ENCODE measurements at places on chromosomes 1 and 21. TPM values are rescaled to one million over a fixed set of nuclear protein-coding genes. Genes with fewer than 3 reads are reported as not detected.

- H3K27ac ChIP-seq: peak overlapping the region; percentile 88
- H3K4me3 ChIP-seq: no peak overlapping the region
- DNase-seq: peak; percentile 40
- H3K4me1 ChIP-seq: peaks cover 24% of the 10 kb centered on the region
- no peaks in the 10 kb centered on the region for H3K27me3 ChIP-seq
- H3K36me3 ChIP-seq: no peaks in the 10 kb centered on the region
Measured at GRCh38 chr1:235708390-235708962, 58.9 kb upstream of the GNG4 start.

DNA sequence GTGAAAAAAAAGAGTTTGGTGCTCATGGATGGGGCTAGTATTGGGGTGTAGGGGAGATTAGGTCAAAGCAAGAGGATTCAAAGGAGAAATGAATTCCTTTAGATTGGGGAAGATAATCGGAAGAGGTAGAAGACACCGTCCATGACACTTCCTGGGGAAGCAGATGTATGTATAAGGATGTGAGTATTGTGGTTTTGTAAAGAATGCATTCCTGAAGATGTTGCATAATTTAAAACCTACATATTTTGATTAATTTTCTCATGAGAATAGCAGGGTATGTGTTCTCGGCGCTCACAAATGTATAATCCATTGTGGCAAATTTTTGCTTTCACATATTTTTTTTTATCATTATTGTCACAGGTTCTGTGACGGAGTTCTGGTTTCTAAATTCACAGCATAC lies 5.5 kb upstream of the LGALS8 start:
- no peaks in the 10 kb centered on the region for H3K36me3 ChIP-seq
- no peak overlapping the region for H3K27ac ChIP-seq
- no peaks in the 10 kb centered on the region for H3K27me3 ChIP-seq
- peaks cover 19% of the 10 kb centered on the region for H3K4me1 ChIP-seq

DNA sequence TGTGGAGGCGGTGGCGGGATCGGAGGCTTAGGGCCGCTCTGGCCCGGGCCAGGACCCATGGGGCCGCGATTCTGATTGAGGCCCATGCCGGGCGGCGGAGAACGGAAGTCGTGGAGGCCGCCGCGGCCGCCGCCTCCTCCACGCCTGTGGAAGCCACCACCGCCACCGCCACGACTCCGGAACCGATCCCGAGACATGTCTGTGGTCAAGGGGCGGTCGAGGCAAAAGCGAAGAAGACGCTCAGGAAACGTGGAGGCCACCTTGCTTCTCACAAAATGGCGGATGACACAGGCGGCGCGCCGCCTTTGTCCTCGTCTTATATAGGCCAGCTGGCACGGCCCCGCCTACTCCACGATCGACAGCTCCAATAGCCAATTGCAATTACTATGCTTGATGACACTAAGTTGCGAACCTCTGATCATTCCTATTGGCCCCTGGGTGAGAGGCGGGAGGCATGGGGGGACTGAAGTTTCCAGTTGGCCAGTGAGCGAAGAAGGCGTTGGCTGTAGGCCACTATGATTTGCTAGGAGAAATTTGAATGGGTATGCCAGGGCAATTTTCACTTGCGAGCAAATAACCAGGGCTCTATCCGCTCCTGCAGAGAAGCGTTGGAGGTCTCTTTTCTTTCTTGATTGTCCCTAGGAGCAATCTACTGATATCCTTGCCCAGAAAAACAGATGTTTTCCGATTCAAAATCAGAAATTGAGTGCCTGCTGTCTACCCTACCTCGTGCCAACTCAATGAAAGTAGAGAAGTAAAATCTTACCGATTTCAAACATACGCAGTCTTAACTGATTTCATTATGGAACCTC lies at the start of gene SFPQ:
TSS of gene SFPQ (minus strand) at position 293 of the 812 bp plus-strand sequence. CDS start at position 197, 96 bp downstream.
- H3K27ac ChIP-seq: peak within 1 kb of the TSS; percentile 90
- H3K4me3 ChIP-seq: peak within 1 kb of the TSS; percentile 85
- H3K4me1 ChIP-seq: peaks cover 18% of the 10 kb centered on the region
- peaks cover 35% of the 10 kb centered on the region for H3K36me3 ChIP-seq

- no peaks in the 10 kb centered on the region for H3K36me3 ChIP-seq
- no peak overlapping the region for H3K27ac ChIP-seq
- no peaks in the 10 kb centered on the region for H3K4me1 ChIP-seq
- H3K4me3 ChIP-seq: no peak overlapping the region
- no peaks in the 10 kb centered on the region for H3K27me3 ChIP-seq
Measured at GRCh38 chr1:55981010-55981650, 598.2 kb downstream of the PLPP3 start.

DNA sequence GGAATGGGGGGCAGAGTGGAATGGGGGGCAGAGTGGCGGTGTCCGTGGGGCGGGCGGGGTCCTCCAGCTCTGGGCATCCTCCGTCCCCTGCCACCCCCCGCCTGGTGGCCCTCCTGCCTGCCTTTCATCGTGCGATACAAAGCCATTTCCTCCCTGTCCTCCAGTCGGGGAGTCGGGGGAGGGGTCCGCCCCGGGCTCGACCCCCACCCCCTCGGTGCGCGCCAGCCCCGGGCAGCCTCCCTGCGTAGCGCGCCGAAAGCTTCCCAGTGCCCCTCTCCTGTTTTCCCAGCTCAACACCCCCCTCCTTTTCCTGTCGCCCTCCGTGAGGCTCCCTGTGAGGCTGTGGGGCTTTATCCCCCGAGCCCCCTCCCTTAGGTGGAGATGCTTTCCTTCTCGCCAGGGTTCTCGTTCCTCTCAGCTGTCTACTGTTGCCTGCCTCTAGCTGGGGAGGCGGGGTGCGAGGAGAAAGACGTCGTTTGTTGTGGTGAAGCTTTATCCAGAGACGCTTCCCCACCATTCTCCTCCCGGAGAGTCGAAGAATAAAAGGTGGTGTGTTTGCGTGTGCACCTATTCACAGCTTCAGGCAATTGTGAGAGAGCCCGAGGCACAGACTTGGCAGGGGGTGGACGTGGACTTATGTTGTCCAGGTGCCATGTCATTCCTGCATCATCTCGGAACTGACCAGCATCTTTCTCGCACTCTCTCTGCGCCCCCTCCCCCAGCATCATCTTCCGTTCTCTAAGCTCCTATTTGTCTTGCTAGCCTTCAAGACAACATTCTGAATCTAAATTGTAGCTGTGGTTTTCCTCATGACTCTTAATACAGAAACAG lies 848 bp downstream of the DNM3 start:
- H3K36me3 ChIP-seq: no peaks in the 10 kb centered on the region
- no peaks in the 10 kb centered on the region for H3K27me3 ChIP-seq
- H3K4me3 ChIP-seq: peak overlapping the region; percentile 74
- H3K27ac ChIP-seq: no peak overlapping the region
- no peaks in the 10 kb centered on the region for H3K4me1 ChIP-seq

DNA sequence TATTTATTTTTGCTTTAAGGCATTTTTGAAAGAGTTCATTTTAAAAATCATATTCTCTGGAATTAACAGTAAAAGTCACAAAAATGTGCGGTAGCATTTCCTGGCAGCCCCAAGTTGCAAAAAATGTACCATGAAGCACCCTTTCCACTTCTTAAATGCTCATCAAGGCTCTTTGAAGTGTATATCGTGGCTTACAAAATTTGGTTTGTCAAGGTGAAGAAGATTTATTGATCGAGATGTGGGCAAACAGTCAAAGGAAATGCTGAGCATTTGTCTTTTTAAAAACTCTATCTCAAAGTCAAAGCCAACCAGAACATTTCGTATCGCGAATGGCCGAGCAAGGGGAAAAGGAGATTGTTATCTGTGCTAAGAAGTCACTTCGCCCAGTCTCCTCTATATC lies 277.5 kb upstream of the KAZN start:
- H3K27ac ChIP-seq: no peak overlapping the region
- H3K4me1 ChIP-seq: peaks cover 9% of the 10 kb centered on the region
- no peak for DNase-seq
- no peak overlapping the region for H3K4me3 ChIP-seq
- peaks cover 1% of the 10 kb centered on the region for H3K27me3 ChIP-seq
- no peaks in the 10 kb centered on the region for H3K36me3 ChIP-seq

DNA sequence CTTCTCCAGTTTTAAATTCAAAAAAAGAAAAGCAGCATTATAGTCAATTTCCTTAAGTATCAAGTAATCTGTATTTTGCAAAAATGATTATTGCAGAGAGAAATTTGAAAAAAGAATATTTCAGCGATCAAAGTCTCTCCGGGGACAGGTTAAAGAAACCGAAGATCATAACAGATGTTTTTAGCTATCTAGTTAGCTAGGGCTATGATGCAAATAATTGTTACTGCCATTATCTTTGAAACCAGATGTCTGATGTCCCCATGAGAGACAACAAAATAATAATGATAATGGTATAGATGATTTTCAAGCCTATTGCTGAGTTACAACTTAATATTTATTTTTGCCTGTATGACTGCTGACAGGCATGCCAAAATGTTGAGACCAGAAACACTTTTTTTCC lies 1326.0 kb downstream of the PLA2G4A start:
- no peaks in the 10 kb centered on the region for H3K36me3 ChIP-seq
- DNase-seq: no peak

GRCh38 chr1:171727778-171728177 lies 14.1 kb downstream of the VAMP4 start:
- no peaks in the 10 kb centered on the region for H3K27me3 ChIP-seq
- peaks cover 4% of the 10 kb centered on the region for H3K36me3 ChIP-seq
- no peak for DNase-seq

DNA sequence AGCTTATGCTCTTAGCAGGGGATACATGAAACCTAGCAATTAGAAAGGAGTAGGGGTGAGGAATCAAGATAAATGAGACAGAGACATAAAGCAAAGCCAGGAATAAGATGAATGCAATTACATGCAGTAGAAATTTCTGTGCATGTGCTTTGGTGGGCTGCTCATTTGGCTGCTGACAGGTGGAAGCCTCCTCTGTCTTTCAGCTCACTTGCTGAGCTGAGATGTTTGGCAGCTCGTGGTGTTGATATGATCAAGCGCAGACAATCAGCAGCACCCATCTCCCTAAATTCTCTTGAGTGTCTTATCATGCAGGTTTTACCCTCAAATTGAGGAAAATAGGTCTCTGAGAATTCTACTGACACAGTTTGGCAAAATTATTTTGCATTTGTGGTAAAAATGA lies 108.3 kb upstream of the CD34 start:
- H3K4me1 ChIP-seq: no peaks in the 10 kb centered on the region
- H3K36me3 ChIP-seq: no peaks in the 10 kb centered on the region
- DNase-seq: no peak
- H3K27ac ChIP-seq: no peak overlapping the region
- no peak overlapping the region for H3K4me3 ChIP-seq

DNA sequence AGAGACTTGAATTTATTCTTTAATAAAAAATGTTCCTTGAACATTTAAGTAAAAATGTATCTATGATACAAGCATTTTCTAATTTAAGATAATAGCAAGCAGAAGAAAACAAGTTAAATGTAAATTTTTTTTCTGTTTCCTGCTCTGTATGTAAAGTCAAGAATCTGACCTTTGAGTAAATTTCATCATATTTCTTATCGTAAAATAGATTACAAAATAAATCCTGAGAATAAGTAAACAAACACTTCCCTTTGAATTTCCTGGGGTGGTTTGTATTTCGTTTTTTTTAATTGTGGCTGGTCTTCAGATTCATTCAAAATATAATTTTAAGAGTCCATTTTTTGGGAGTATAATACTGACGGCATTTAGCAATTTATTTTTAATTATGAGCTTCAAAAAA lies 77.6 kb downstream of the POU2F1 start:
- no peak for DNase-seq
- H3K4me3 ChIP-seq: no peak overlapping the region
- H3K4me1 ChIP-seq: no peaks in the 10 kb centered on the region
- H3K36me3 ChIP-seq: no peaks in the 10 kb centered on the region

DNA sequence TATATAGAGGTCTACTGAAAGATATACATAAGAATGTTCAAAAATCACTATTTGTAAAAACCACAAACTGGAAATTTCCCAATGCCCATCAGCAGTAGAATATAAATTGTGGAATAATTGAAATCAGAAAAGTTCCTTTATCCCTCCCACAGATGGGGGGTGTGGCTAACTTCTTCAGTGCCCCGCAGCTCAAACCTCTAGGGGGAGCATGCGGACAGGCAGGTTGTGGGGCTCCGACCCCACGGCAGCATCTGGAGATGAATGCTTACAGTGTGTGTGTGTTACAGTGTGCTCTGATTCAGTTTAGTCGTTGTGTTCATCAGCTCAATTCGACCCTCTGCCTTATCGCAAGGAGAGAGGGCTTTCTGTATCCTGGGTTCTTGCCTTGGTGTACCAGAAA lies 262.1 kb upstream of the LRRC7 start:
- DNase-seq: no peak
- no peak overlapping the region for H3K4me3 ChIP-seq
- no peaks in the 10 kb centered on the region for H3K4me1 ChIP-seq

DNA sequence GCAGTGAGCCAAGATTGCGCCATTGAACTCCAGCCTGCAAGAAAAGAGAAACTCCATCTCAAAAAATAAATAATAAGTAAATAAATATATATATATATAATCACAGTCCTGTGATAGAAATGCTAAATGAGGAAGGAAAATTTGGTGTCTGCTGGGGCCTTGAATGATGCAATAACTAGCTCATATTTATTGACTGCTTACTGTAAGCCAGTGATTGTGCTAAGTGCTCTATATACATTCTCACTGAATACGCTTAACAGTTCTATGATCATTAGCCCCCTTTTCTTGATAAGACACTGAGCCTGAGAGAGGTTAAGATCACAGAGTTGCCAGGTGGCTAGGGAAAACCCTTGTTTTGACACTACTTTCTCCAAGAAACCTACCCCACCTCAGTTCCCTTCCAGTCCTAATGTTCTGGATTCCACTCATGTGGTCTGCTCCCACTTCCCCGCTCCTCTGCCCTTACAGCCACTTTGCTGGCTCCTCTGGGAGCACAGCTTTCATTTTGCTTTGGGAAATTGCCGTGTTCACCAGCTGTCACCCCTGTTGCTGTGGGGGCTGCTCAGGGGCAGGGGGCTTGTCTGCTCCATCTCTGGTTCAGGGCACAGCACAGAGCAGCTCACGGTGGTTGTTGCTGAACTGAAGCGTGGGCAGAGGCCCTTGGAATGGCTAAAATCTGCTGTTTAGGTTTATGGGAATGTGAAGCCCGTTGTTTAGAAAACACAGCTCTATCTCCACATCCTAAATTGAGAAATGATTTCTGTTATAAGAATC lies 2.5 kb upstream of the BMP8A start:
- DNase-seq: no peak
- H3K27ac ChIP-seq: no peak overlapping the region
- H3K27me3 ChIP-seq: peaks cover 18% of the 10 kb centered on the region
- no peaks in the 10 kb centered on the region for H3K4me1 ChIP-seq

- H3K27ac ChIP-seq: no peak overlapping the region
- H3K4me1 ChIP-seq: no peaks in the 10 kb centered on the region
- H3K27me3 ChIP-seq: no peaks in the 10 kb centered on the region
- no peak for DNase-seq
Measured at GRCh38 chr1:65762081-65762862, 30.4 kb upstream of the PDE4B start.

The RNU1-1 gene
- not detected for polyA plus RNA-seq

The APOBEC4 gene
- not detected for polyA plus RNA-seq

The SORT1 gene
- 2.8 TPM for polyA plus RNA-seq

The CFAP107 gene
- polyA plus RNA-seq: not detected

The ADCY10 gene
- 0.04 TPM for polyA plus RNA-seq

The HMGCS2 gene
- polyA plus RNA-seq: 0.05 TPM

The LINGO4 gene
- polyA plus RNA-seq: not detected

The GNAT2 gene
- 0.23 TPM for polyA plus RNA-seq
